ENCODE measurements at places on chromosomes 3 and 15.

DNA sequence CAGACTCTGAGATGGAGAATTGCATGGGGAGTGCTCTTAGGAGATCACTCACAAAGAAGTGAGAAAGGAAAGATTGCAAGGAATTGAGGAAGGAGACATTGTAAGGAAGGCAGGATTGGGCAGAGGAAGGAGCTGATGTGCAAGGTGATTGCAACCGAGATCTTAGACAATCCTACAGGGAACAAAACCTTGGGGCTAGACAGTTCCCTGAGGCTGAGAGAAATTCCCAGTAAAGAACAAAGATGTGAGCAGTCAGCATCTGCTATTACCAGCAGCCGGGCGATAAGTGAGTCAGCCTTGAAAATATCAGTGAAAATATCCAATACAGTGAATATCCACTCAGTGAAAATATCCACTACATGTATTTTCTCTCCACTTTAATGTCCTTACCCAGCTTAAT is 143.6 kb upstream of the TBC1D5 start:
- no peak for DNase-seq

GRCh38 chr15:42681119-42681518 is 55.8 kb downstream of the CDAN1 start:
- no peak for DNase-seq

- DNase-seq: no peak
Observed at GRCh38 chr3:172031996-172032395, 7.4 kb upstream of the FNDC3B start.

DNA sequence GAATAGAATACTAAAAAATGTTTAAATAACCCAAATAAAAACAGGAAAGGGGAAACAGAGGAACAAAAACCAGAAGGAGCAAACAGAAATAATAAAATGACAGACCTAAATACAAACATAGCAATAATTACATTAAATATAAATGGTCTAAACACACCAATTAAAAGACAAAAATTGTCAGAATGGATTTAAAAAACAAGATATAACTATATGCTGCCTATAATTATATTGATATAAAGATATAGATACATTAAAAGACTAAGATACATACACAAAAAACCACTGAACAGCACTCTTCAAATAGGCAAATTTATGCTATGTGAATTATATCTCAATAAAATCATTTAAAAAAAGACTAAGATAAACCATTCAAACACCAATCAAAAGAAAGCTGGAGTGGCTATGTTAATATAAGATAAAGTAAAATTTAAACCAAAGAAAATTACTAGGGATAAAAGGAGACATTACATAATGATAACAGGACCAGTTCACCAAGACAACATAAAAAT is 168.9 kb downstream of the SMAD6 start:
- no peak for DNase-seq

GRCh38 chr3:23633261-23633960 is 172.3 kb upstream of the UBE2E1 start:
- no peak for DNase-seq
